Activated CD4-positive, alpha-beta T cell treated with anti-CD3 and anti-CD28 coated beads, Interleukin-2, amount 50 U/mL, for 4 hours (primary cell): ENCODE measurements at places on chromosomes 16 and 17.

- no peak for DNase-seq
Measured at GRCh38 chr17:17382971-17383370, 79.8 kb downstream of the NT5M start.

GRCh38 chr17:30134551-30134950 is 17.9 kb downstream of the NSRP1 start:
- no peak for DNase-seq

- no peak for DNase-seq
Measured at GRCh38 chr17:9817086-9817485, 4.8 kb downstream of the GSG1L2 start.

DNA sequence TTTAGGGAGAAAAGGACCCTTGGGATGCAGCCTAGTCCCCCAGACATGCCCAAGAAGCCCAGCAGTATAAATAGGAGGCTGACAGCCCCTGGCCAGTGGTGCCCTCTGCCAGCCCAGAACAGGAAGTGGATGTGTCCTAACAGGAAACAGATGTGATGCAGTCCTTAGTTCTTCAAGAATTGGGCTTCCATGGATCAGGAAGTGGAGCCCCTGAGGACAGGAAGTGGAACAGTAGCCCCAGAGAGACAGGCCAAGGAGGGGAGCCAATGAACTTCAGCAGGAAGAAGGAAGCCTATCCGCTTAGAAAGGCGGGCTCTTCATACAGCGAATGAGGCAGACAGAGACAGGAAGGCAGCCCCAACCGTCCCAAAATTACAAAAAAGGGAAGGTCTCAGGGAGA is 7.2 kb downstream of the CTF1 start:
- DNase-seq, result no peak

DNA sequence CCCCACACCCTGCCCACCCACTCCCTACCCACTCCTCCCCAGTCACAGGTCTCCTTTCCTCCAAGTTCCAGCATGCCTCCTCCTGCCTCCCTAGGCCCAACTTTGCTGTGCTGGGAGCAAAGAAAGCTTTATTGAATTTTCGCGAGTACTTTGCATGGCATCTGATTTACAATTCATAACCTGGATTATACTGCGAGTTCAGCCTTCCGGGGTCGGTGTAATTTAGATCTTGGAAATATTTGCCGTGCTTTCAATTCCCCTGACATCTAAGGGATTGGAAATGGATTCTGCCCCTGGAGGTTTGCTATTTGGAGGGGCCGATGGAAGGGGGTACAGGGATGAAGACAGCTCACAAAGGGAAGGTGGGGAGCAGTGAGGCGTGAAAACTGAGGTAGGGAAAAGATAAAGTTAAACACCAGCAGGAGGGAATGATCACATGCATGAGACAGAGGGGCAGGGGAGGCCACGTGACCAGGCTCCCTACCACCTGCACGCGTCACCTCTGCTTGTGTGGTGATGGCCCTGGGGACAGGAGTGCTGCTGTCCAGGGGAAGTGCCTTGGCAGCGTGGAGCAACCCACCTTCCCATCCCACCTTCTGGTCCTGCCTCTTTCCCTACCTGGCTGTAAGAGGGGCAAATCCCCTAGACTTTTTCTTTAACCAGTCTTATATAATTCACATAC is 132.3 kb upstream of the RPL38 start:
- DNase-seq, result no peak

DNA sequence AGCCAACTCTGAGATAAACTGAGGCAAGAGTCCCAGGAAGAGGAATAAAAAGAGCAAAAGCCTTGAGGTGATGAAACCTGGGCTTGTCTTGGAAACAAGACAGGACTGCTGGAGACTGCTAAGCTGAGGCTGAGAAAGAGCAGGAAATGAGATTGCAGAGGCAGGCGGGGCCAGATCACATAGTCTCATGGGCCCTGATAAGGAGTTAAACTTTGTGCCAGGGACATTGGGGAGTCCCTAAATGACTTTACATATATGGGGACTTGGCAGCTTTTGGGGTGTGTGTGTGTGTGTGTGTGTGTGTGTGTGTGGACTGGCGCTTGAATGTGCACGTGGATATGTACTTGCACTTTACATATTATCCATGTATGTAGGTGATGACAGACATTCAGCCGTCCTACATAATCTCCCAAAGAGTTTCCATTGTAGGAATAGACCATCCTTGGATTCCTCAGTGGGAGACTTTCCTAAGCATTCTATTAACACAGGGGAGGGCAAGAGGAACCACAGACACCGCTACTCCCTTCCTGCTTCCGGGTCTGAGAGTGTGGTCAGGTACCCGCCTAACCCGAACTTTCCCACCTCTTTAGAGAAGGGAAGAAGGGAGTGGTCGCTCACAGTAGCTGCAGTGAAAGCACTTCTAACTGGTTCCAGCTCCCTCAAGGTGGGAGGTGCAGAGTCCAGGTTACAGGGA is 123.1 kb downstream of the LYRM1 start:
- no peak for DNase-seq

DNA sequence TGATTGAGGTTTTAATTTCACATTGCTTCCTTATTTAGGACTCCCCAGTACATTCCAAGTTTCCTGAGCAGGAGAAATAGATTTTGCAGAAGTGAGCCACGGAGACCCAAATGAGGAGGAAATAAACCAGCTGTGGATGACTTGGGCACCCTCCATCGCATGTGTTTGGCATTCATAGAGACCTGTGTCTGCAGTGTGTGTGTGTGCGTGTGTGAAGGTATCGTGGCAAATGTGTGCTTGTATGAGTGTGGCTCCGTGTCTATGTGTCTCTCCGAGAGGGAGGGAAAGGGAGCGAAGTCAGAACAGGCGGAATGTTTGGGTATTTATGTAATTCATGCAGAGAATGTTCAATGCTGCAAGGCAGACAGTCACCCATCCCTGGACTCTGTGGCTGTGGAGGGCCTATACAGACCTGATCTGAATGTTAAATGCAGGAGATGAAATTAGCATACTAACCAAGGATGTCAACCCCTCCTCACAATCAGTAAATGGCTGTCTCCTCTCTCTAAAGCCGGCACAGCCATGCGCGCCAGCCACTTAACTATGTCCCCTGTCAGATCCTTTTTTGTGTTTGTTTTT is 186.0 kb upstream of the ZFHX3 start:
- DNase-seq, result no peak

DNA sequence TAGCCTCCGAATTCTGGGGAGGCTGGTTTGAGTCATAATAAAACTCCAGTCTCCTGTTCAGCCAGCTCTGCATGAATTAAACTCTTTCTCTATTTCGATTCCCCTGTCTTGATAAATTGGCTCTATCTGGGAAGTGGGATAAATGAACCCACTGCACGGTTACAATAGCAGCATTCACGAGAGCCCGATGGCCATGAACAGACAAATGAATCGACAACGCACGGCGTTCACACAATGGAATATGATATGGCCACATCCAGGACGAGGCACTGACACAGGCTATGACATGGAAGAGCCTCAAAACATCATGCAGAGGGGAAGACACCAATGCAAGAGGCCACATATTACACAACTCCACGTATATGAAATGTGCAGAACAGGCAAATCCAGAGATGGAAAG is 5.6 kb upstream of the CARD14 start:
- no peak for DNase-seq

GRCh38 chr16:11501632-11502031 is 85.1 kb downstream of the LITAF start:
- no peak for DNase-seq

DNA sequence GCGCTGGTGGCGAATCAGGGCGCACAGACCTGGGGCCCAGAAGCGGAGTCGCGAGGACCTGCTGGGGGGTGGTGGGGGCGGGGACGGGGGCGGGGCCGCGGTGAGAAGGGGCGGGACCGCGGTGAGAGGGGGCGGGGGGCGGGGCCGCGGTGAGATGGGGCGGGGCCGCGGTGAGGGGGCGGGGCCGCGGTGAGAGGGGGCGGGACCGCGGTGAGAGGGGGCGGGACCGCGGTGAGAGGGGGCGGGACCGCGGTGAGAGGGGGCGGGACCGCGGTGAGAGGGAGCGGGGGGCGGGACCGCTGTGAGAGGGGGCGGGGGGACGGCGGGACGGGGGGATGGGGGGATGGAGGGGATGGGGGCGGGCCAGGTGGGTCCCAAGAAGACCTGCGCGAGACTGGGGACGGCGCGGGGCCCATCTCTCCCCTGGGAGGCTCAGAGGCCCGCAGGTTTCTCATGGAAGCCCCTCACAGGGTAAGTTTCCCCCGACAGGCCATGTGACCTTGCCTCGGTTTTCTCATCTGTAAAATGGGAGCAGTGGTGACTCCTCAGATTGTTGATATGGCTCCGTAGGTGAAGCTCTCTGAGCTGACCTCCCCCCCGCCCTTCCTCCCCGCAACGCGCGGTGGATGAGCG is 28.6 kb upstream of the DBNDD1 start:
- DNase-seq, result no peak

GRCh38 chr16:28181515-28181914 is 30.2 kb downstream of the XPO6 start:
- no peak for DNase-seq

GRCh38 chr17:76397687-76398522 is 13.5 kb downstream of the SPHK1 start:
- peak; percentile 86 for DNase-seq

- no peak for DNase-seq
Measured at GRCh38 chr16:25978218-25978617, 286.5 kb downstream of the HS3ST4 start.

GRCh38 chr16:79269211-79269863 is 331.2 kb downstream of the MAF start:
- DNase-seq, result peak; percentile 46

GRCh38 chr17:34374457-34374856 is 11.4 kb upstream of the CCL1 start:
- DNase-seq, result no peak

DNA sequence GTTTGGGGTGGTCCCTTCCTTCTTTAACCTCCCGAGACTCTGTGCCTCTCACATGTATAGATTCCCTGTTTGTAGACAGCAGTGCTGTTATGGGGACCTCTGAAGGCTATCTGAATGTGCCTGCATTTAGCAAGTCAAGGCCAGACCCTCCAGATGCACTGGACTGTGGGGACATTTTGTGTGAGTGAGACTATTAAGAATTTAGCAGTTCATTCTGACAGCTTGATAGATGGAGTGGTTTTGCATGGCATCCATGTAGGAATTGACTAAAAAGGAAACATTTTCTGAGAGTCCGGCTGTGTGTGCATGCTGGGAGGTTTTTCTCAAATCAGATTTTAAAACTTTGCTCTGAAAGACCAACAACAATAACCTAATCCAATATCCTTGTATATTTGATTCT is 226.3 kb downstream of the MSI2 start:
- DNase-seq, result no peak

GRCh38 chr17:34243364-34244320 is 11.4 kb upstream of the CCL2 start:
- DNase-seq, result no peak

DNA sequence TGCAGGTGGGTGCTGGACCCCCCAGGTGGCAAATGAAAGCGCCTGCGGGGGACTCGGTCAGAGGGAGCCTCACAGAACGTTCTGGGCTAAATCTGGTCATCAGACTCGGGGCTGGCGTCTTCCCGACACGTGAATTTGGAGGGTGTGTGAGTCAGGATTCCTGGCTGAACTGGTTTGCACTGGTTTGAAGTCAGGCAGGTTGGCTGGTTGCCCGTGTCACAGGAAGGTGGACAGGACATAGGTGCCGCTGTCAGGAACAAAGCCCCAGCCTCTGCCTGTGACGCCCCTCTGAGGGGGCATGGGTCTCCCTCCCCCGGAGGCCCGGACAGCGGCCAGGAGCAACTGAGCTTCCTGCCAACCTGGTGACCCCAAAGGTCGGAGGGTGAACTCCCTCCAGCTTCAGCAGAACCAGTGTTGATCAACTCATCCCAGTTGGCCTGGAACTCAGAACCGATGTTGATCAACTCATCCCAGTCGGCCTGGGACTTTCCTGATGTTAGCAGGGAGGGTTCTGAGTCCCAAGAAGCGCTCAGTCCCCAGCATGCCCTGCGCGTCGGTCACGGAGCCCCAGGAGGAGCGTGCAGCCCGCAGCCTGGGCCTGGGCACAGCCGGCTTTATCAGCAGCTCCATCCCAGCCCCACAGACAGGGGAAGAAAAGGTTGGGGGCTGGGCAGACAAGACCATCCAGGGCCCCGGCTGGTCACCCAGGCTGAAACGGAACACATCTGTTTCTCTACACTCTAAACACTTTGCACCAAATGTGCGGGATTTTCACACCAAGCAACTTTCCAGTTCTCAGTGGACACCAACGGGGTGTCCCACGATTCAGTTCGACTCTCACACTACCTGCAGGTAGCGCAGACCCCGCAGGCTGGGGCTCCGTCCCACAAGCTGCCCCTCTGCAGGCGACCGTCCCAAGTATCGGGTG is 14.4 kb upstream of the METRNL start:
- no peak for DNase-seq

DNA sequence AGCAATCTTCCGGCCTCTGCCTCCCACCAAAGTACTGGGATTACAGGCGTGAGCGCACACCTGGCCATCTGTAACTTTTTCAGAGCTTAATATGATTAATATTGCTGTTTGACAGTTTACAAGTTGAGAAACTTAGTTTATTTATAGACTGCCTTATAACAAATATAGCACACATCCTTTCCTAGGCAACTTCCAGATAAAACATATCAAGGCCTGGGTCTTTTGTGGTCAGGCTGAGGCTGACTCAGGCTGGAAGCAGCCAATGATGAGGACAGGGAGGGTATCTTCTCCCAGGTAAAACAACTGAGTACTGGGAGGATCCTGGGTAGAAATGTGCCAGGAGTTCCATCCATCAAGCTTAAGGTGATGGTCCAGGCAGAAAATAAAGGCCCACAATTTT is 16.2 kb downstream of the LUC7L start:
- DNase-seq, result no peak

DNA sequence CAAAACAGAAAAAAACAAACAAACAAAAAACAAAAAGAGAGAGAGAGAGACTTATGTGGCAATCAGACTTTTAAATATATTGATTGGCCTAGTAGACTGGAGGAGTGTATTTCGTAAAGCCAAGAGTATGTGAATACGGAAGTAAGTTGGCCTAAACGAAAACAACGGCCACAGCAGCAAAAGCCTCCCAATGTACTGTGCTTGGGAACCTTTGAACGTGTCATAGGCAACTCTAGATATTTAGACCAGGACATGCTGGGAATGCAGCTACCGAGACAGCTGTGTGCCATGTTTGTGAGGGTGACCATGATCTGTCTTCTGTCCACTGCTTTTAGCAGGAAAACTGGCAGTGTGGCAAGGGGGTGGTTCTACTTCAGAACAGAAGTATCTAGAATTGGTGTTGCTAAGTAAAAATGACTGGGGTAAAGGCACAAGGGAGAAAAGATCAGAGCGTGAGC is 7.4 kb downstream of the MAF start:
- no peak for DNase-seq

- DNase-seq, result no peak
Measured at GRCh38 chr16:81666113-81666512, 113.0 kb upstream of the PLCG2 start.

DNA sequence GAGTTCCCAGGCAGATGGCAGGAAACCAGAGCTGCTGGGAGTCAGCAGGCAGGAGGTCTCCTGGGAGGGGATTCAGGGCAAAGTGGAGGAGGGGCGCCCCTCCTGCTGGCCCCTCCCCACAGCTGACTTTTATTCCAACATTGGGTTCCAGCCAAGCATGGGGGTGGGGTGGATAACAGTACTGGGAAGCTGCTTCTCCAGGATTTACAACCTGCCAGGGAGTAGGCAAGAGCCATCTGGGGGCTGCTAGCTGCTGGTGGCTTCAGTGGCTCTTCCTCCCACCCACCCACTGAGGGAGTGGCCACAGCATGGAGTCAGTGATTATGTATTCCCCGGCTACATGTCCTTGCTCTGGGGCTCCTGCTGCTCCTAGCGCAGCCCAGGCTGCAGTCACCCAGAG is 36.8 kb downstream of the TMEM132E start:
- no peak for DNase-seq
